ENCODE measurements at places on chromosomes 12 and 14. TPM values are rescaled to one million over a fixed set of nuclear protein-coding genes. Genes with fewer than 3 reads are reported as not detected.

The HRK gene
- total RNA-seq: 0.16 TPM

DNA sequence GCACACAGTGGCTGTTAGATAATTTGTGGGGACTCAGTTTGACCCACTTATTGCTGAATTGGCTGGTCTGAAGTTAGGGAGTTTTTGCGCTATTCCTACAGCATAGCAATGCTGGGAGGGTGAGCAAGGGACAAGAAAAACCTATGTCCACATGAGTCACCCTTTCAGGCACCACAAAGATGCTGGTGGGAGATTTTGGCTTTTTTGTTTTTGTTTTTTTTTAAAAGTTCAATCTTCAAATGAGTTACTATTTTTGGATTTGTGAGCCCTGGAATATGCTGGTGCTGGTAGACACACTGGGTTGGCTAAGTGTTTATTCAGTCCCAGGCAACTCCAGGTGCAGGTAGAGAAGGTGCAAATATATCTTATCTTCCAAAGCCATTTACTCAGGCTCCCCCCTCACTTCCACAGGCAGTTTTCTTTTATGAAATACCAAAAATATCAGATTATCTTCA is 143.4 kb downstream of the BTG1 start:
- no peak for DNase-seq

GRCh38 chr14:49106741-49107667 is 479.2 kb downstream of the RPS29 start:
- no peak for DNase-seq

DNA sequence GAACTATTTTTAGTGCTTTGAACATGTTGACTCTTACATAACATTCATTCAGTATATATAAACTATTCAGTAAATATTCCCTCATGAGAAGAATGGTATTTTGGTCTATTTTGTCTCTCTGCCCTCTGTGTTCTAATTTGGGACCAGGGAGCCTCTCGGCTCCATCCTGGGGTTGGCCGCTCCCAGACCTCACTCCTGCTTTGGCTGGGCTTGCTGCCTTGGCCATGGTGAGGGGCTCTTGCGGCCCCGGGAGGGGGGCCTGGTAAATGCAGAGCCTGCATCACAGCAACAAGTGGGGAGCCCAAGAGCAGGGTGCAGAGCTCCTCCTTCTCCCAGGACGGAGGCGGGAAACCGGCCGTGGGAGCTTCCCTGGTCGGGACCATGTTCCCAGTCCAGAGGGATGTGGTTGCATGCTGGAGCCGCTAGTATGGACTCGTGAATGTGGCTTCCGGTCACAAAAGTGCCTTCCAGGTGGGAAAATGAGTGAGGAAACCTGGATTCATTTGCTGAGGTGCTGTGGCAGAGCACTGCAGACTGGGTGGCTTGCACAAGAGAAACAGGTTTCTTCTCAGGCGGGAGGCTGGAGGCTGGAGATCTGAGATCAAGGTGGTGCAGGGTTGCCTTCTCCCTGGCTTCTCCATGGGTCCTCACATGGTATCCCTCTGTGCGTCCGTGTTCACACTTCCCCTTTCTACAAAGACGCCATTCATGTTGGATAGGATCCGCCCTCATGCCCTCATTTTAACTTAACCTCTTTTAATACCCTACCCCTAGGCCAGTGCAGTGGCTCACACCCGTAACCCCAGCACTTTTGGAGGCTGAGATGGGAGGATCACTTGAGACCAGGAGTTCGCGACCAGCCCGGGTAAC is 250.2 kb downstream of the CACNA1C start:
- DNase-seq: no peak

- DNase-seq: no peak
These were observed 274.1 kb downstream of the ADAMTS20 start for GRCh38 chr12:43277651-43278540.

DNA sequence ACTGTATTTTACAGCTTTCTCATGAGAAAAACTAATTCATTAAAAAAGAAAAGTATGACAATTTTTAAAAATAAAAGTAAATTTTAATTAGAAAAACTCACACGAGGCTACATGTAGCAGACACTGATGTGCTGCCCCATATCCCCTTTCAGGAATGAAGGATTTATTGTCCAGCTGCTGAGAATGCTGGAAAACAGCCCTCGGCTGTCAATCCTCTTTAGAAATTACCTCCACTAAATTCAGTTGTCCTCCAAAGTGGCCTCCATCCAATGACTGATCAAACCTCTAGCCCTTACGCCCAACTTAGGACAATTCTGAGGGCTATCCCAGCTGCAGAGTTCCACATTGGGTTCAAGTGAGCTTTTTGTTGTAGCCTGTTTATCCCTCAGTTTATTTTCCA is 29.8 kb upstream of the AP4S1 start:
- DNase-seq: no peak

DNA sequence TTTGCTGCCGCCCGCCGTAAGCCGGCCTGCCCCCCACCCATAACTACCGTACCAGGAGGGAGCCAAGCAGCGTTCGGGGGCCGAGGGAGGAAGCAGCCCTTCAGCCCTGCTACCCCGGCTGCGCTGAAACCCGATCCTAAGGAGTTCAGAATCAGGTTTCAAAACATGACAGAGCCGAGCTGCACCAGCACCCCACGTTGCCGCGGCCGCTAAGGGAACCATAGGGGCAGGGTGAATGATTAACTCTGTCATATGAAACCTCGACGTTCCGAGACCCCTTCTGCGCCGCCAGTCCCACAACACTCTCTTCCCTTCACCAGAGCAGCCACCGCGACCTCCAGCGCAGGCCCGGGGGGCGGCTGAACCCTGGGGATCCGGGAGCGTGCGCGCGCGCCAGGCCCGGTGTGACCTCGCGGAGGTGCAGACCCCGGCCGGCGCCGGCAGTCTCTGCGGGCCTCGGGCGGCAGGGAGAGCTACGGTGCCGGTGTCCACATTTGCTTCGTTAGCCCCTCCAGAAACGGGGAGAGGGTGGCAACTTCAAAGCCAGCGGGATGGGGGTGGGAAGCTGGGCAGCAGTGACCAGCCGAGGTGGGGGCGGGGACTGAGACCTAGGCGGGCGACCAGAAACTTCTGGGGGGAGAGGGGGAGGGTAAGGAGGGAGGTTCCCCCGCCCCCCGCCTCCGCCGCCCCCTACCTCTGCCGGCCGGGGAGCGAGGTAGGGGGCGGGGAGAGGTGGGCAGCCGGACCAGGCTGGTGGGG is 1.6 kb downstream of the SIX4 start:
- peak; percentile 40 for DNase-seq

GRCh38 chr14:49593016-49593415 is 5.7 kb upstream of the LRR1 start:
- no peak for DNase-seq

DNA sequence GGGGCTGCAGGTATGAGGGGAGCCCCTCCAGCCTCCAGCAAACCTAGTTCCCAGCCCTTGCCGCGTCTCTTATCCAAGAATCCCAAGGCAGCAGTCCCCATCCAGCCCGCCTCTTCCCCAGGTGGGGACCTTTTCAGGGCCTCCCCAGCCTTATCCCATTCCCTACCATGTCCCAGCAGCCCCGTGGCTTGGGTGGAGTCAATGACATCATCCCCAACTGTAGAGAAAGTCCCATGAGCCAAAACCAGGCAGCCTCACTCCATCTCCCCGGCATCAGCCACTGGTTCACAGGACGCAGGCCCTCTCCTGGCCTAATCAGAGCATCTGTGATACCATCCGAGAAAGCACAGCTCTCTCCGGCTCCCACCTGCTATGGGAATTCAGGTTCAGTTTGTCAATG is 131.0 kb downstream of the NCOR2 start:
- DNase-seq: no peak

The CLEC4C gene
- total RNA-seq: not detected

GRCh38 chr12:73867147-73867546 is 670.5 kb upstream of the ATXN7L3B start:
- no peak for DNase-seq
